Activated CD4-positive, alpha-beta T cell treated with anti-CD3 and anti-CD28 coated beads, Interleukin-2, amount 50 U/mL, for 1 hour (primary cell): ENCODE measurements at places on chromosomes 11 and 22.

GRCh38 chr11:101267654-101268053 lies 138.0 kb upstream of the PGR start:
- DNase-seq = no peak

GRCh38 chr11:82987997-82988396 lies 83.7 kb downstream of the RAB30 start:
- no peak for DNase-seq

GRCh38 chr11:2862395-2863275 lies 22.9 kb downstream of the CDKN1C start:
- DNase-seq = no peak

DNA sequence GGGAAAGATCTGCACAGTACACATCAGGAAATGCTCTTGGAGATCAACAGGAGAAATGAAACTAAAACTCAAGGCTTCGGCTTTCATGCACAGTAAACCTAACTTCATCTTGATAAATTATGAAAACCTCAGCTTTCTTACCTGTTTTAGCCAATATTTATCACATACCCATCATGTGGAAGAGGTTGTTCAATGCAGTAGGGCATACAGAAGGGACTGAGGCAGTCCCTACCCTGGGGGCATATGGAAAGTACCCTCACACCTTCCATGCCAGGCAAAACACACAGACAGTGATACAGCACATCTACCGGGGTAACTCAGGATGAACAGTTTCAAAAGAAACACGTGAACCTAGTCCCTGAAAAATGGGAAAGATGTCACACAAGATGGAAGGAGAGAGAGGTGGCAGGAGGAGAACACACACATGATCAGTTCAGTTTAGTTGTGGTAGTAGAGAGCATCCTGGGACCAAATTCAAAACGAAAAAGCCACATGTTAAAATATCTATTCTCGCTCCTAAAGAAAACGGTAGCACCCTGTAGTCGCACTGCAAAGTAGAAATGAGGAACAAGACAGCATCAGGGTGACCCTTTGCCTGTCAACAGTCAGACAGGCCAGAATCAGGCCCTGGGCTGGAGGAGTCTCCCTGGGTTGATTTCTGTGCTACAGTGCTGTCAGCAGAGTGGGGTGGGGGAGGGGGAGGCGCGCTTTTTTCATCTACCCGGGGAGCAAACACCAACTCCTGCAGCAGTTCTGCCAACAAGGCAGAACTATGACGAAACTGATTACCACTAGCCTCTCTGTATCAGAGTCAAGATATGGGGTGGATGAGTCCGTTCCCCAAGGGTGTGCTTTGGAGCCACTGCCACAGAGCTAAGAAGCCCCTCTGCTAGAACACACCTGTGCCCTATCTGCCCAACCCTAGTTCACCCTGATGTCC lies 1.3 kb downstream of the HIRA start:
- peak; percentile 41 for DNase-seq

- no peak for DNase-seq
Observed at GRCh38 chr11:60925868-60926267, 1.6 kb downstream of the TMEM132A start.

DNA sequence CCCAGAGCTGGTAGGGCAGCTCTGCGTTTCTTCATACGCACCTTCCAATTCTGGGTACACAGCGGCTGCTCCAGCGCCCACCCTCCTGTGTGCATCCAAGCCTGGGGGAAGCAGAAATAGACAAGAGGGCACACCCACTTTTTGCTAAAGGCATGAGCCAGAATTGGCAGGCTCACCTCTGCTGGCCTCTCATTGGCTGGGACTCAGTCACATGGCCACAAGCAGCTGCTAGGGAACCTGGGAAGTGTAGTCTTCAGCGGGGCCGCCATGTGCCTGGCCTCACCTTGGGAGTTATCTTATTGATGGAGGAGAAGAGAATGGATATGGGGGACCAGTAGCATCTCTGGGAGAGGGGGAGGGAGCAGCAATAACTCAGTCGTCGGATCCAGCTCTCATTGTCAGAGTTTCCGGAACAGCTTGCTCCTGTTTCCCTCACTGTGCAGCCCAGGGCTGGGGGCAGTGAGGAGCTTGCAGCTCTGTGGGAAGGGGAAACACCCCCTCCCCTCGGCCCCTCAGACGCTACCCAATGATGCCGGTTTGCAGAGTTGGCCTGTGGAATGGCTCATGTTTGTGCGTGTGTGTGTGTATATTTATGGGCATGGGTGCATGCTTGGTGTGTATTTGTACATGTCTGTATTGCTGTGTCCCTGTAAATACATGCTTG lies 11.8 kb upstream of the MIEF1 start:
- peak; percentile 77 for DNase-seq

DNA sequence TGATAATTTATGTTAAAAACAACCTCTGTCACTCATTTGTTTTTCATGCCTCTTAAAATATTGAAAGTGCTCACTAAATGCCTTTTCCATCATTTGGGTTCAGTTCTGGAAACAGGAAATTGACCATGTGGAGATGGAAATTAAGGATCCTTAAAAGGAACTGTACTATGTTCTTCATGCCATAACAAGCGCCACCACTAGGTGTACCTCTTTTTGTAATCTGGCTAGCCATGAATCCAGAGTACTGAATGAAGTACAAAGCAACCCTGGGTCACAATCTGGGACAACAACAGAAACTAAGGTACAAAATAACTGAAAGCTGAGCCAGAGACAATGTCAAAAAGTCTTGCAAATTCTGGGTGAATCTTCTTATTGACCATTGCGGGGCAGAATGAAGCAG lies 559.1 kb downstream of the FAM181B start:
- DNase-seq = no peak

GRCh38 chr11:80816454-80816847 lies 1375.6 kb upstream of the TENM4 start:
- no peak for DNase-seq

GRCh38 chr11:119100246-119100970 lies 1.2 kb downstream of the DPAGT1 start:
- no peak for DNase-seq

DNA sequence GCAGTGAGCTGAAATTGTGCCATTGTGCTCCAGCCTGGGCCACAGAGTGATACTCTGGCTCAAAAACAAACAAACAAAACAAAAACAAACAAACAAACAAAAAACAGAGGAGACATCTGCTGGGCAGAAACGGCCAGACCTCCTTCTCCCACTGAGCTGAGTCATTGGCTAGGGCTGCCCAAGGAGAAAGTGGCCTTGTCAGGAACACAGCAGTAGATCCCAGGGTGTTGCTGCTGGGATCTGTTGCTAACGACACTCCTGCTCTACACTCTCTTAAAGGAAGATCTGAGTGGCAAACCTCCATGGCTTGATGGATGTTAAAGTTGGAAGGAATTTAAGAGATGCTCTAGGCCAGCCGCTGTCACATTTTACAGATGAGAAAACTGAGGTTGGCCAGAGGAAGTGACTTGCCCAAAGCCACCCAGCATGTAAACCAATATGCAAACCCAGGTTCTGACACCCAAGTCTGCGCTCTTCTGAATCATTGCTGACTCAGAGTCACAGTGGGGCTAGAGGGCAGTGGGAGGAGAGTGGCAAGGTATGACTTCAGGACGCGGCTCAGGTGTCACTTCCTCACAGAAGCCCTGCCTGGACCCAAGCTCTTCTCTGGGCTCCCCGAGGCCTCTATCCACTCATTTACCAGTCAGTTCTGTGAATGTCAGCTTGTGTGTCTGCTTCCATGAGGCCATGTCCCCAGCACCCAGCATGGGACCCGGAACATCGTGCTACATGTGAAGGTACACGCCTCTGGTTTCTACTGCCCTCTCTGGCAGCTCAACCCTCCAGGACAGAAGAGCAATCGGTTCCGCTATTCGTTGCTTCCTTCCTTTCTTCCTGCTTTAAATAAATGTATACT lies 11.3 kb upstream of the GDPD5 start:
- DNase-seq = no peak
